ENCODE measurements at places on chromosomes 4 and X.
A peak's percentile ranks its signal among the peaks of the same experiment; 100 is the strongest.

DNA sequence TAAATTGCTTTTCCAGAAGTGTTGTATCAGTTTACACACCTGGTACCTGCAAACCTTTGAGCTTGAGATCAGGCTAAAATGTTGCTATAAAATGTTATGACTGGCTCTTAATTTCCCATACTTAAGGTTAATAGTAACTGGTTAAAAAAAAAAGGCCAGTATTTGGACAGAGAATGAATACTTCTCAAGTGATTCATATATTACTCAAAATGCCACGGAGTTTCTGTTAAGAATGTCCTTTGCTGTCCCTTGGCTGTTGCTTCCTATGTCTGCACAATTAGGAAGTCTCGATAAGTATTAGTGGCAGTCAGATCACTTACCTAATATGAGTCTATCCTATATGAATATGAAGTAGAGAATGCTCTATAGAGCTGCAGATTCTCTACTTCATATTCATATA is 232.2 kb upstream of the IGFBP7 start:
- DNase-seq = no peak

DNA sequence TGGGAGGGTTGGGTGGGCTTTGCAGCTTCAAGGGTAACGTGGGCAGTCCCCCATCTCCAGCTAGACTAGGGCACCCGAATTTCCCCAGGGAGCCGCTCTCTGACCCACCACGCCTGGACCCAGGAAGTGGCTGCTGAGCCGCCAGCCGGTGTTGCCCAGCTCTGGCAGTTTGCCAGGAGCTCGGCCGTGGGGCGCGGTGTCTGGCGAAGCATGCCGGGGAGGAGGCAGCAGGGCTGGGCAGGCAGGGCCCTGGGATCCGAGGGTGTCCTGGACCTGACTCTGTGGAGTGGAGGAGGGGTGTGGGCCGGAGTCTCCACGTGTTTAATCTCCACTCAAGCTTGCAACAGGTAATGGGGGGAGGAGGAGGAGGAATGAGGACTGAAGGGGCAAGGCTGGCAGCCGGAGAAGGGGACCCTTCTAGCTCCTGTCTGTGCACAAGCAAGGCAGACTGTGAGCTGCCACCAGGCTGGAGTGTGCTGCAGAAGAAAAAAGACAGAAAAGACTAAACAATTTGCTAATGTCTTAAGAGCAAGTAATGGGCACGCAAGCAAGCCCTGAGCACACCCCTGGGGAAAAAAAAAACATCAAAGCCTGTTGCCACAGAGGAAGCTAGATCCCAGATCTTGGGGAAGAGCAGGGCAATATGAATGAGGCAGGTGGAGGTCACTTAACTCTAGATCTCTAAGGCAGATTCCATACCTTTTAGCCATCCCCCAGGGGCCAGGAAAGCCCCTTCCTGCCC is 2.4 kb downstream of the LONRF3 start:
- no peak for DNase-seq

DNA sequence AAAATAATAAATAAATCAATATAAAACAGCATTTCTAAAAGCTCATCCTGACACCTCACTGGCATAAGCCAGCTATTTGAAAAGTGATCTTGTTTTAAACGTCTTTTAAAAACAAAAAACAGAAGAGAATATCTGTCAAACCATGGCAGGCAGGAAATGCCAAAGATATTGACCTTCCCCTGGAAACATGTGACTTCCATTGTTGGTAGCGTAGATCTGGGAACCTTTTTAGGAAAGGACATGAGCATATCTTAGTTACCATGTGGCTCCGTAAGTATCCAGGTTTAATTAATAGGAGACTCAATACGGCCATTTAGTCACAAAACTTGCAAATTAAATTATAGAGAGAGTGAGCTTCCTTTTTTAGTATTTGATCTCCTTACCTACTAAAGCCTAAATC is 83.0 kb upstream of the KLHL4 start:
- DNase-seq = no peak

- no peak for DNase-seq
Measured at GRCh38 chr4:3013839-3014350, 50.5 kb downstream of the GRK4 start.

DNA sequence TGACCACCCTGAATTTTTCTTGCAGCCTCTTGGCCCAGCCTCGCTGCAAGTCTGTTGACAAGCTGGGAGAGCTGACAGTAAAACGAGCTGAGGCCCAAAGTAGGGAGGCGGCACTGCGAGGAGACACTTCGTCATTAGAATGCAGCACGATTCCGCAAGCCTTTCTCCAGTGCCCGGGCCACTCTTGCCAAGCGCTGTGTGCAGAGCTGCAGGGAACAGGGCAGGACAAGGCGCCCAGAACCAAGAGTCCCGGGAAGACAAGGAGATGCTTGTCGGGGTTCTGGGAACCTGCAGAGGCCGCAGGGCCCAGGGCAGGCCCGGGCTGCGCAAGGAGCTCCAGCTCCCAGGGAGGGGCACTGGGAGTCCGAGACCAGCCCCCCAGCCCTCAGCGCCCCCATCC is 187.1 kb downstream of the BCOR start:
- DNase-seq = no peak

- DNase-seq = peak; percentile 42
Measured at GRCh38 chr4:158809611-158810486, 41.0 kb downstream of the FNIP2 start.

- peak; percentile 45 for DNase-seq
Measured at GRCh38 chrX:63250253-63250868, 100.8 kb downstream of the SPIN4 start.

DNA sequence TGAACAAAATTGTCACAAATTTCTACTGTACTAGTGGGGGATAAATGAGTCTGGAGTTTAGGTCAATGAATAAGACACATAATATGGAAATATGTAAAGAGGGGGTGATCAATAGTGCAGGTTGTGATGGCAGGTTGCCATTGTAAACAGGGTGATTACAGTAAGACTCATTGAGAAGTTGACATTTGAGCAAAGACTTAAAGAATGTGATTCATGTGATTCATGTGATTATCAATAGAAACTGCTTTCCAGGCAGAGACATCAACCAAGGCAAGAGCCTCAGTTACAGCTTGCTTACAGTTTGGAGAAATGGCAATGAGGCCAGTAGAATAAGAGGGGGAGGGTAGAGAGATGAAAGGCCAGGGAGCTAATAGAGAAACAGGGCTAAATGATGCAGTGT is 45.8 kb upstream of the GIMD1 start:
- no peak for DNase-seq

DNA sequence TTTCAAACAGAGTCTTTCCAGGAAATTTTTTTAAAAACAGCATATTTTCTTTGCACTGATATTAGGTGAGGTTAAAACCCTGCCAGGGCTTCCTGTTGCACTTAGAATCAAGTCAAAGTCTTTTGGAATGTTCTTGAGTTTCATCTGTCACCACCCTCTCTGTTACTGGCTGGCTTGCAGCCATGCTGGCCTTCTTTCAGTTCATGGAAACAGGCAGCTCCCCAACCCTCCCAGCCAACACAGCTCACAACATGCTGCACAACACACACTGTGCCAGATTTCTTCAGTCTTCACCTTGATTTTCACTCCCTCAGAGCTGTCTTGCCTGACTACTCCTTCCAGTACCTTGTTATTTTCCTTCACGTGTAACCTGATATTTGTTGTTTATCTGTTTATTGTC is 129.5 kb downstream of the KCNIP4 start:
- no peak for DNase-seq

GRCh38 chr4:97819294-97819693 is 324.0 kb downstream of the STPG2 start:
- no peak for DNase-seq

GRCh38 chr4:17490575-17491059 is 21.3 kb downstream of the QDPR start:
- no peak for DNase-seq

GRCh38 chr4:93066749-93067148 is 761.8 kb upstream of the ATOH1 start:
- DNase-seq = no peak

DNA sequence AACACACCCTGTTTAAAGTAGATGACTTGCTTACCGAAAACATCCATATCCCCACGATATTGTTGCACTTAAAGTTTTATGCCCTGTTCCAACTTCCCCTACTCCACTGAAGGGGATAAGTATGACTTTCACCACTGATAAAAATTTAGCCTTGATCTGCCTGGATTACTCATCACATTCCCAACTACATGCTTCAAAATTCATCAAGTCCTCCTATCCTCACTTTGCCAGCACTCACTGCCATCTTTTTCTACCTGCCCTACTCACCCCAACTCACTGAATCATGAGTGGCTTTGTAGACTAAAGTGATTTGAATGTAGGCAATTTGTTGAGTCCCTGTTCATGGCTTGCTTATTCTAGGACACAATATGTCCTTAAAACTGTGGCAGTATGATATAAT is 12.2 kb upstream of the GPRIN3 start:
- DNase-seq = no peak

DNA sequence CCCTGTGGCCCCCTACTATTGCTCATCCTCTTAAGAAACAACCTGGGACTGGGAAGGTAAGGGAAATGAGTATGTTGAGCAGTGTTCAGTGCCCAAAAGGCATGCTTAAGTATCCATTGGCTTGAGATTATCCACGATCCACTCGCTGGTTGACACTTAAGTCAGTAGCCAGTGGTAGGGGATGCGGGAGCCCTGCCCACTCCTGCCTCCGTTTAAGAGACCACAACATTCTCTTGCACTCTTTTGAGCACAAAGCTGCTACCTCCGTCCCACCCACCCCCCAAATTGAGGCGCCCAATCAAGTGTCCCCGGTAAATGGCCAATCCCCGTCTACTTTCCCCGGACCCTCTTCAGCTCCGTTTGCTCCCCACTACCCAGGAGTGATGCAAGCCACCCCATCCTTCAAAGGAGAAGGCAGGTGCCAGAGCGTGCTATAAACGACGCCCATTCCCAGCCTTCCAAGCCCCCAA is 25.0 kb downstream of the UTP14A start:
- peak; percentile 21 for DNase-seq
